ENCODE measurements at places on chromosomes 1 and 21. TPM values are rescaled to one million over a fixed set of nuclear protein-coding genes. Genes with fewer than 3 reads are reported as not detected.

TENT5C gene
- total RNA-seq, result 0.53 TPM

LCE3E gene
- total RNA-seq, result not detected

FYB2 gene
- total RNA-seq, result not detected

GRHL3 gene
- total RNA-seq, result not detected

ATF6 gene
- 22.8 TPM for total RNA-seq

LEFTY2 gene
- not detected for total RNA-seq

TMEM82 gene
- not detected for total RNA-seq

OR2W3 gene
- not detected for total RNA-seq

LMOD1 gene
- 6.4 TPM for total RNA-seq

SERINC2 gene
- 10.4 TPM for total RNA-seq

FLG2 gene
- not detected for total RNA-seq

PDZK1 gene
- 2.1 TPM for total RNA-seq

KIF17 gene
- 1.9 TPM for total RNA-seq

OR2M3 gene
- total RNA-seq, result not detected

SPATA46 gene
- not detected for total RNA-seq

LENEP gene
- total RNA-seq, result not detected

C1QA gene
- not detected for total RNA-seq

TLCD4 gene
- total RNA-seq, result 2.5 TPM

SPRR2D gene
- total RNA-seq, result not detected

AKNAD1 gene
- total RNA-seq, result not detected

LORICRIN gene
- total RNA-seq, result not detected

AADACL3 gene
- not detected for total RNA-seq

ADAMTS4 gene
- total RNA-seq, result not detected

OR6N1 gene
- not detected for total RNA-seq

PDE9A gene
- 10.3 TPM for total RNA-seq

OR2G3 gene
- total RNA-seq, result not detected

KRTAP21-2 gene
- total RNA-seq, result not detected

CLDN17 gene
- not detected for total RNA-seq

REG4 gene
- total RNA-seq, result not detected

BCAN gene
- total RNA-seq, result not detected

TDRD10 gene
- not detected for total RNA-seq

ACTL8 gene
- not detected for total RNA-seq

TAF12 gene
- total RNA-seq, result 36.3 TPM

SHE gene
- not detected for total RNA-seq

C4BPA gene
- not detected for total RNA-seq

GCSAML gene
- total RNA-seq, result not detected

ATP1A2 gene
- not detected for total RNA-seq

PLEKHG5 gene
- total RNA-seq, result 1.6 TPM

CCDC30 gene
- total RNA-seq, result 0.13 TPM

FBLIM1 gene
- 151 TPM for total RNA-seq

ZNF648 gene
- total RNA-seq, result not detected

KCNT2 gene
- total RNA-seq, result 0.25 TPM
